AG04450 (cell line): ENCODE measurements at places on chromosomes 11 and 22.

GRCh38 chr11:208181-208916 is 841 bp downstream of the RIC8A start:
- DNase-seq = no peak

DNA sequence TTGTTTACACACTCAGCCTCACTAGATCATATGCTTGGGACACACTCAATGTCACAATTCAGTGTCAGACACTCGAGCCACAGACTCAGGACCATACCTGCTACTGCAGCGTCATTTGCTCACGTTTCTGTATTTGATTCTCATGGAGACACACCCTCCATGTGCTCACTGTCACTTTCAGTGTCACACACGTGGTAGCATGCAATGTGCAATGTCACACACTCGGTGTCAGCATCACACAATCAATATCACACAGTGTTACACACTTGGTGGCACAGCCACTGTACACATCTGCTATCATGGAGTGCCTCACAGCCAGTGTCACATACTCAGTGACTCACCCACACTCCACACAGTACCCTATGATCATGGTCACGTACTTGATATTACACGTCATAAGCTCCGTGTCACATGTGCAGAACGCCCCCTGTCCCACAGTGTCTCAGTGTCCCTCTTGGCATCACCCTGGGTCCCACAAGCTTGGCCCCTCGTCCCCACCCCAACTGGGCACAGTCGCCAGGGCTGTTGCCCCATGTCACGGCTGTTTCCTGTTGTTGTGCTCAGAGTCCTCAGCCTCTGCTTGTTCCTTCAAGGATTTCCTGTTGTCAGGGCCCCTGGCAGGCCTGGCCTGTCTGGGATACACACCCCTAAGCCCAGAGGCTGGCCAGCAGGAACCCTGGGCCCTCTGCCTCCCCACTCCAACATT is 49.6 kb downstream of the PDE2A start:
- DNase-seq = no peak

DNA sequence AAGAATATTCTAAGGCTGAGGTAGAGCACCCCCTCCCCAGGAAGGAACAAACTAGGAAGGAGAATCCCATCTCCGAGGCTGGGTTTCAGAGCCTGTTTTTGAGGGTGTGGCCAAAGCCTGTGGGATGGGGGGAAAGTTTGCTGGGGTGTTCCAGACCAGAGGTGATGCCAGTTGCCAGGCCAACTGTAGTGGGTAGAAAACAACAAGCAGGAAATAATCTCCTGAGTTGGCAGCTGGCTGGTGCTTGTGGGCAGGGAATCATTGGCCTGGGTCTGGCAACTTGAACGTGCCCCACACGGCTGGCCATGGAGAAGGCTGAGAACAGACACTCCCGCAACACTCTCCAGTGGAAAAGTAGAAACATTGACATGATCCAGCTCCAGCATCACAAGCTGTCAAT is 385.6 kb downstream of the ETS1 start:
- DNase-seq = no peak

GRCh38 chr11:127042445-127042844 is 41.9 kb upstream of the KIRREL3 start:
- peak; percentile 16 for DNase-seq
